ENCODE measurements at places on chromosomes 5 and 9. TPM values are rescaled to one million over a fixed set of nuclear protein-coding genes. Genes with fewer than 3 reads are reported as not detected.

- DNase-seq: no peak
Measured at GRCh38 chr5:97165726-97166125, 17.3 kb downstream of the RIOK2 start.

GRCh38 chr9:75891277-75891741, 836 bp downstream of the PCSK5 start:
- DNase-seq: no peak

DNA sequence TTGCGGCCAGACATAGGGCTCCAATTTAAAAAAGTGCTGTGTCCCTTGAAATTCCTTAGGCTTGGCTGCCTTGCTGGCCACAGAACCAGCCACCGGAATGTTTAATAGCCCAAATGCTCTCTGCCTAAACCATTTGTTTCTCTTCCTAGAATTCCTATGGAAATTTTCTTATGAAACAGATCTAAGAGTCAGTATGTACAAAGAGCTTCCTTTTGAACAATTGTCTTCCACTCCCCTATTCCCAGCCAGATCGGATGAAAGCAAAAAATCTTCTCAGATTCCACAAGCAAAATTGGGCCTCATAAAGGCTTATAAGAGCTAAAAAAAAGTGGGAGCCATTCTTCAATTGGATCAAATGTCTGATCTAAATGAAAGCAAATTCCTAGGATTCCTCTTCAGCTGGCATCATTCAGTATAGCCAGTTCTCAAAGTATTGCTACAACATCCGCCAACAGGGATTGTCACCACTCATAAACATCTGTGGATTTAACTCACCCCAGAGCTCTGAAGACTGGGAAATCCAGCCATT, 104.3 kb downstream of the CEMIP2 start:
- no peak for DNase-seq

DNA sequence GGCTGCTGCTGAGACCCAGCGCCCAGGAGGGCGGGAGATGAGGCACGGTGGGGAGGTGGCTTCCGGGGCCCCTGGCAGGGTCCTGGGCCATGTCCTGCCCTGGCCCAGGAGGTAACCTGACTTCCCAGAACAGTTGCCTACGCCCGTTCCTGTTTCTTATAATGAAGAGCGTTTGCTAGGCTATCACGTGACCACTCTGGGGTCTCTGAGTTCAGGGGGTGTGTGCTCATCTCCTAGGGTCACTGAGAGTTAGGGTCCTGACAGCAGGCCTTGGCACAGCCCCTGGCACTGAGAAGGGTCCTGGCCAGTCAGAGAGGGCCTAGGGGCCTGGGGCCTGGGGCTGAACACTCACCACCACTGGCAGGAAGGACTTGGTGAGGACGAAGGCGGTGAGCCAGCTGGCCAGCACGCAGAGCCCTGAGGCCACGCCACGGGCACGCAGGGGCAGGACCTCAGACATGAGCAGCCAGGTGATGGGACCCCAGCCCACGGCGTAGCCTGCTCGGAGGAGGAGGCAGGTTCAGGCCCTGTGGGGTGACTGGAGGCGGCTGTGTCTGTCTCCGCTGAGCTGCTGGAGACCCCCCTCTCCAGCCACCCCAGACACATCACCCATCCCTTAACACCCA, 6.0 kb downstream of the SLC2A6 start:
- no peak for DNase-seq

DNA sequence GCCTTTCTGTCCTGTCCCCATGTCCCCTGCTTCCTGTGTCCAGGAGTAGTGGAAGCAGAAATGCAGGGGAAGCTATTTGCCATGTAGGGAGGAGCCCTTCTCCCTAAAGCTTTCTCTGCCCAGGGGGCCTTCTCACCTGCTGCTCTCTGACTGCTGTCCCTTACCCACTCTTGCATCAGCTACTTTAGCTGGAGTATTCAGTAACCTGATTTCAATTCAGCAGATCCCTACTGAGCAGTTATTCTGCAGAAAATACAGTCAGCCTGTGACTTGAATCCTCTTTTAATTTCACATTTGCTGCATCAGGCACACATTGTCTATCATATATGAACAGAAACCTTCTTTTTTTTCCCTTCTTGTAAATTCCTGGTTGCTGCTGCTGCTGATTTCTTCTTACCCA, 90.4 kb downstream of the MVB12B start:
- peak; percentile 33 for DNase-seq

- no peak for DNase-seq
Measured at GRCh38 chr5:8458038-8458383, 589.1 kb downstream of the MTRR start.

DNA sequence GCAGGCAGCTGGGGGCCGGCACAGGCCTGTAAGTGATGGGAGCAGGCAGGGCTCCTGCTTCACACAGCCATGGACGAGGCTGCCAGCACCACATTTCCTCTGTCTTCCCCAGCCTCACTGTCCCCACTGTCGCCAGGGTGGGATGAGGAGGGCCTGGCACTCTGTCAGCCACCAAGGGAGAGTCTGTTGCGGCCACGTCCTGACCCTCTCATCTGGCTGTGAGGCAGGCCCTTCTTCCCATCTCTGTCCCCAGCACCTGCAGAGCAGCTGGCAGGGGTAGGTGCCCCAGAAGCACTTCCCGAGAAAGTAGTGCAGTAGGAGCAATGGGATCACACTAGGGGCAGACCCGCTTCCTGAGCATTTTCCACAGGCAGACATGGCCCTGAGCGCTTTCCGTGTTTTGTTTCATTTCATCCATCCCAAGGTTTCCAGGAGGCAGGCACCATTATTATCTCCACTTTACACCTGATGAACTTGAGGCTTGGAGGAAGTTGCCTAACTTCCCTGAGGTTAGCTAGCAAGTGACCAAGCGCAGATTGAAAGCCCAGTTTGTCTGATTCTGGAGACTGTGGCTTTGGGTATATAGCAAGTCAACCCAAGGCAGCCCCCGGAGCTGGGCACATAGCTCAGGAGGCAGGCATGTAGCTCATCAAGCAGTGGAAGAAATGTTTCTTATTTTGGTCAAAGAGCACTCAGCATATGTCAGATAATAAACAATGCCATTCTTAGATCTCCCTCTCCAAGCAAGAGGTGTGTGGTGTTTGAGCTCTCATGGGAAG, 202.4 kb downstream of the DAB2IP start:
- DNase-seq: no peak

Gene PLAC8L1
- total RNA-seq: 1.5 TPM

DNA sequence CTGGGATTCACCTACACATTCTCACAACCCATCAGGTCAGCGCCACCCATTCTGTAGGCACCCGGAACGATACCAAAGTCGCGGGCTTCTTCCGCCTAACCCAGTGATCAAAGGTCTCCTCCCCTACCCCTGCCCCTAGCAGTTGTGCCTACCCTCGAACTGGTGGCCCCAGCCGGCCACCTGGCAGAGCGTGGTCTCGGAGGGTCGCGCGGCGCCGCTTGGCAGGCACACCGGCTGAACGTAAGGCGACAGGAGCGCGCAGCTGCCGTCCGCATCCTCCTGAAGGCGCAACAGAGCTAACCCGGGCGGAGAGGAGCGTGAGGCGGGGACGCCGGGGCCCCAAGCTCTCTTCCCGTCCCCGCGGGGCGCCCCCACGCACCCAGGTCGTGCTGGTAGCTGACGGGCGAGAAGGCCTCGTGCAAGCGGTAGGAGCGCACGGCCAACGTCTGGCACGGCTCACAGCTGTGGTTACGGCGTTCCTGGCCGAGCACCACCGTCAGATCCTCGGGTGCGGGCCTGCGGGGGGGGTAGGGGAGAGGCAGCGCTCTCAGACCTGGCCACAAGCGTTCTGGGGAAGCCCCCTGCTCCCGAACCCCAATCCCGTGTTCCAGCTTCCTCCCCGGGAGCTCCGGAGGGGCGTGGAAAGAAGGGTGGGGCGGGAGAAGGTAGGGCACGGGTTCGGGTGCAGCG, 2.8 kb upstream of the PFN3 start:
- no peak for DNase-seq

DNA sequence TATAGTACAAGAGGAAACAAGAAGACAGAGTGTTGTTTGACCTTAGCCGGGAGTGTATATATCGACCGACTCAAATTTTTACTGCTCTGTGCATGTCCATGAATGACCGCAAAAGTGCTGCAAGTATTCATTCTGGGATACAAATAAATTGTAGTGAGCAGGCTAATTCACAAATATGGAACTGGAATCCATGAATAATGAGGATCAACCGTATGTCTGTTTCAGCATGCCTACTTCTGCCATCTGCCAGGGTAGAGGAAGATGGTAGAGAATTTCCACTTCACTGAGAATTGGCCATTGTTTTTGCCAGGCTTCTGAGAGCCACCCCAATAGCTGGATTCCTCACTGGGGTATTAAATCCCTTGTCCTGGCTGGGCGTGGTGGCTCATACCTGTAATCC, 8.5 kb upstream of the RALGPS1 start:
- no peak for DNase-seq

DNA sequence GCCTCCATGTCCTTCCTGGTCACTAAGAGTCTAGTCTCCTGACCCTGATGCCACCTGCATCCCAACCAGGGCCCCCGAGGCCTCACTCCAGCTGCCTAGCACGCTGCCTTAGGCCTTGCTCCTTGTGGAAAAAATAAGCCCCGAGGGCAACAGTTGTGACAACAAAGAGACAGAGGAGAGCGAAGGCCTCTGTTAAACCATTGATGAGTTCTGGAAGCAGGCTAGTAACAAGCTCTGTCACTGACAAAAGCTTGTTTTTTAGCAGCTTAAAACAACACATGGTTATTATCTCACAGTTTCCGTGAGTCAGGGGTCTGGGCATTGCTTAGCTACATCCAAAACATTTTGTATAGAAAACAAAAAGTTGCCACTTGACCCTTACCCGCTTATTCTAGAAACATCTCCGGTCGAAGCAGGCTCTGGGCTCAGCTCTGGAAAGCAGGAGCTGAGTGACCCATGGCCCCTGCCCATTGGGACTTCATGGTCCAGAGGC, 48.2 kb upstream of the TBC1D2 start:
- DNase-seq: no peak

Gene GHR
- total RNA-seq: 145 TPM

- DNase-seq: no peak
Measured at GRCh38 chr5:91151947-91152346, 231.2 kb downstream of the ARRDC3 start.

Gene PAEP
- not detected for total RNA-seq

GRCh38 chr5:170491479-170491878, 12.3 kb upstream of the KCNIP1 start:
- DNase-seq: no peak

Gene PCDHGA7
- total RNA-seq: 1.9 TPM

DNA sequence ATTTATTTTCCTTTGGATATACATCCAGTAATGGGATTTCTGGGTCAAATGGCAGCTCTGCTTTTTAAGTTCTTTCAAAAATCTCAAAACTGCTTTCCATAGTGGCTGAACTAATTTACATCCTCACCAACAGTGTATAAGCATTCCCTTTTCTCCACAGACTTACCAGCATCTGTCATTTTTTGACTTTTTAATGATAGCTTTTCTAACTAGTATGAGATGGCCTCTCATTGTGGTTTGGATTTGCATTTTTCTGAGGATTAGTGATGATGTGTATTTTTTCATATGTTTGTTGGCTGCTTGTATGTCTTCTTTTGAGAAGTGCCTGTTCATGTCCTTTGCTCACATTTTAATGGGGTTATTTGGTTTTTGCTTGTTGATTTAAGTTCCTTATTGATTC, 90.0 kb upstream of the HMHB1 start:
- no peak for DNase-seq

DNA sequence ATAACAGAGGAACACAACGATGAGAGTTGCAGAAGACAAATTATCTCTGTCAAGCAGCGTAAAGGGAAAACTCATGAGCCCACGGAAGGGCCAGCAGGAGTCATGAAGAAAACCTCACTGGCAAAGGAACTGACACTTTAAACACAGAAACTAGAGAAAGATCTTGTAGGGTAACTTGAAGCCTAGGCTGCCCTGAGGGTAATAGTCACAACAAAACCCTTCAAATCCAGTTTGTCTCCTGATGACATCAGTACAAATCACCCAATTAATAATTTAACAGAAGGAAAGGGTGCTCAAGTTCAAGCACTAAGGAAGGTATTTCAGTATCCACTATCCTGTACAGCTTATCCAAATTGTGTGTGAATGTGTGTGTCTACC, 549.1 kb downstream of the MTRR start:
- DNase-seq: no peak

Gene PTGER4
- total RNA-seq: 14.8 TPM

DNA sequence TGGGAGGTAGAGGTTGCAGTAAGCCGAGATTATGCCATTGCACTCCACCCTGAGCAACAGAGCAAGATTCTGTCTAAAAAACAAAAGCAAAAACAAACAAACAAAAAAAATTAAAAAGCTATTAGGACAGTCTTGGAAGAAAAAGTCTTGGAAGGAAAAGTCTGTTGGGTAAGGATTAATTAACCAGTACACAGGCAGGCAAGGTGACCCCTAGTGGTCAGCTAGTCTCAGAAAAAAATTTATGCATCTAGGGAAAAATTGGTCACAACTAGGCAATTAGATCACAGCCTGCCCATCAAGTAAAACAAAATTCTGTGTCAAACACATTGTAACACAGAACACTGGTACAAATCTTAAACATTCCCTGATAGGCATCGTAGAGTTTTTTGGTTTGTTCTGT, 6.7 kb upstream of the ANKRD18B start:
- DNase-seq: no peak

DNA sequence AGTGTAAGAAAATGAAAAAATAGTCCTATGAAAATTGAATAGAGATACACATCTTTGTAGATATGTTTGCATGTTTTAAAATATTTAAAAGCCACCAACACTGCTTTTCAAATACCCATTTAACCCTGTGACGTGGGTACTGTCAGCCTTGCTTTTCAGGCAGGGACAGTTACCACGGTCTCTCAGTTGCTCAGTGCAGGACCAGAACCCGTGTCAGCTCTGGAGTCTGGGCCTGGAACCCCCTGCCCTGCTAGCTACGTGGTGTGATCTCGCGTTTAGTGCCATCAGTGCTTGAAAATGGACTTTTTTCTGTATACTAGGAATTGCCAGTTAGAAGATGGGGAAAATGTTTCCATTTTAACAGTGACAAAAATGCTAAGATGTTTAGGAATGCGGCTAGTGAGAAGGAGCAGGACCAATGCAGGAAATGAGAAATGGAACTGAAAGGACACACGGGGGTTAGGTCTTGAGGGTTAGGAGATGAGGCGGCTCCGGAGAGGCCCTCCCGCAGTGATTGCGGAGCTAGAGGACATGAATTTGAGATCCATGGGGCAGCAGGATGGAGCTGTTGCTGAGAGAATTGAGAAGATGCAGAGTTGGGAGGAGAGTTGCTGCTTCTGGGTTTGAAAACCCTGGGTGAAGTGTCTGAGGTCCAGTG, 13.7 kb downstream of the RNU6ATAC start:
- DNase-seq: no peak

All from mesenteric fat pad (tissue), 1 donor.